Heart left ventricle (tissue), 16 donors: ENCODE measurements at places on chromosomes 6 and 20. TPM values are rescaled to one million over a fixed set of nuclear protein-coding genes. Genes with fewer than 3 reads are reported as not detected.

DNA sequence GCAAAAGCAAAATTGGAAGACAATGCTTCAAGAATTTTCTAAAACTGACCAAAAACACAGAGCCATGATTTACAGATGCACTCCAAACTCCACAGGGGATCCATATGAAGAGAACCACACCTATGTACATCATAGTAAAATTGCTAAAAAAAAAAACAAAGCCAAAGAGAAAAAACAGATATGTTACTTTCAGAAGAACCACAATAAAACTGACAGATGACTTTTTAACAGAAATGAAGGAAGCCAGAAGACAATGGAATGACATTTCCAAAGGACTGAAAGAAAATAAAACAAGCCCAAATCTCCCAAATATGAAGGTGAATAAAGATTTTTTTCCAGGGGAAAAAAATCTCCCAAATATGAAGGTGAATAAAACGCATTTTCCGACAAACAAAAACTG, 17.5 kb downstream of the TRERF1 start:
- no peak for DNase-seq

GRCh38 chr20:4289875-4290274, 274.5 kb upstream of the RNF24 start:
- DNase-seq = no peak

DNA sequence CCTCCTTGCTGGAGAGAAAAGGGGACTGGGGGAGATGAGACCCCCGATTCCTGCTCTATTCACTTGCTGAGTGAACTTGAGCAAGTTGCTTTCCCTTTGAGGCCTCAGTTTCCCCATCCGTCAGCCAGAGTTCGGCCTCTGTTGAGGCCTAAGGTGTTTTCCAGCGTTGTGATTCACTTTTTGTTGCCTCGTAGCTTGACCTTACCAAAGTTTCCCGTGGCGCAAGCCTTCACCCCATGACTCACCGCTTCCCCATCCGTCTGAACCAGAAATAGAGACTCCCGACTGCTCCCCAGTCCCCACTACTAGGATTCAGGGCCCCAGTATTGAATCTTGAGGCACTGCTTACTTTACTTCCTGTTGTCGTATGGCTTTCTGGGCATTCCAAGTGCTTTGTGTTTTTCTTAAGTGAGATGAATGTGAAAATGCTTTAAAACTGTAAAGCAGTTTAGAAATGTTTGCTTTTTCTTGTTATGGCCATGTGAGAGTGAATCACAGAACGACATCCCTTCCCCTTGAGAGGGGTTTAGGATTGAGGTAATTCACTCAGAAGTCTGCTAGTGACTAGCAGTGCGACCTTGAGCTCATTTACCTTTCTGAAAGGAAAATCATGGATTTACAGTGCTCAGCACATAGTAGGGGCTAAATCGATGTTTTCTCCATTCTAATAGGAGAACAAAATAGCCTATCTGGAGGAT, 1.2 kb downstream of the CHMP4B start:
- no peak for DNase-seq

The WFDC5 gene
- not detected for polyA plus RNA-seq

- no peak for DNase-seq
Observed at GRCh38 chr6:100257793-100258395, 206.8 kb downstream of the SIM1 start.

DNA sequence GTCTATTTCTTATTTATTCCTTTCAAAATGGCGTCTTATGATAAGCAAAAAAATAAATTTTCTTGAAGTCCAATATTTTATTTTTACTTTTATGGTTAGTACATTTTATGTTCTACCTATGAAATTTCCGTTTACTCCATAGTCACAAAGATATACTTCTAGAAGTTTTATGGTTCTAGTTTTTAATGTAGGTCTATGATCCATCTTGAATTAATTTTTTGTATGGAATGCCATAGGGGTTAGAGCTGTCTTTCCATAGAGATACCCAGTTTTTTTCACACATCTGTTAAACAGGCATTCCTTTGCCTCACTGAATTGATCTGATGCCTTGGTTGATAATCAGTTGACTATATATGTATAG, 24.9 kb upstream of the ASIP start:
- no peak for DNase-seq

The CPNE5 gene
- 4.0 TPM for polyA plus RNA-seq

- no peak for DNase-seq
Observed at GRCh38 chr6:125083684-125083990, 69.9 kb upstream of the TPD52L1 start.

DNA sequence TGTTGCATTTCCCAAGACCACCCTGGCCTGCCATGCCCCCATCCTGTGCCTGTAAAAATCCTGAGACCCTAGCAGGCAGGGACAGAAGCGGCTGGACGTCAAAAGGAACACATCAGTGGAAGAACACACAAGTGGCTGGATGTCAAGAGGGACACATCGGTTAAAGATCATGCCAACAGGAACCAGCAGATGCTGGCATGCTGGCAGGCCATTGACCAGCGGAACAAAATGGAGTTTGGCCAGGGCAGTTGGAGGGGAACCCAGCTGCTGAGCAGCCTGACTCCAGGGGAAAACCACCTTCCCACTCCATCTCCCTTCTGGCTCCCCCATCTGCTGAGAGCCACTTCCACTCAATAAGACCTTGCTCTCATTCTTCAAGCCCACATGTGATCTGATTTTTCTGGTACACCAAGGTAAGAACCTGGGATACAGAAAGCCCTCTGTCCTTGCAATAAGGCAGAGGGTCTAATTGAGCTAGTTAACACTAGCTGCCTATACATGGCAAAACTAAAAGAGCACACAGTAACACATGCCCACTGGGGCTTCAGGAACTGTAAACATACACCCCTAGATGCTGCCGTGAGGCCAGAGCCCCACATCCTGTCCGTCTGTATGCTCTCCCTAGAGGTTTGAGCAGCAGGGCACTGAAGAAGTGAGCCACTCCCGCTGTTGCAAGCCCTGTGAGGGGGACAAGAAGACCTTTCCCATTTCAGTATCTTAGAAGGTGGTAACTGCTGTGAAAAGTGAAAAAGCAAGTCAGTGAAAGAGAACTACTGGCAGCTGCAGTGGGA, 4.2 kb upstream of the TSBP1 start:
- DNase-seq = no peak

GRCh38 chr6:48388044-48388443, 277.0 kb upstream of the PTCHD4 start:
- DNase-seq = no peak

DNA sequence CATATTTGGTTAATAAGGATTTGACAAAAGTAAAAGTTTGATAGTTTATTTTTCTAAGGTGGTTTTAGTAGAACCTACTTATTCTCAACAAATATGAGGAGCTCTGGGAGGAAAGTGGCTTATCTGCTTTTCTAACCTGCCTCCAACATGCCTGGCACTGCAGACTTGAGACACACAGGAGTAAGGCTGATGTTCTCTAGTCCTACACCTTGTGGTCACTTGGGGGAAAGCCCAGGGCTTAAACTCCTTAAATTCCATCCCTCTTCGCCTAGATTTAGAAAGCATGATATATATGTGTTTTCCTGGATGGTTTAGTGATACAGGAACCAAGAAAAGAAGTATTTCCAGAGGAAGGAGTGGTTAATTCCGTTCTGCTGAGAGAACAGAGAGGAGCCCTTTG, 39.9 kb upstream of the SAMD5 start:
- no peak for DNase-seq

DNA sequence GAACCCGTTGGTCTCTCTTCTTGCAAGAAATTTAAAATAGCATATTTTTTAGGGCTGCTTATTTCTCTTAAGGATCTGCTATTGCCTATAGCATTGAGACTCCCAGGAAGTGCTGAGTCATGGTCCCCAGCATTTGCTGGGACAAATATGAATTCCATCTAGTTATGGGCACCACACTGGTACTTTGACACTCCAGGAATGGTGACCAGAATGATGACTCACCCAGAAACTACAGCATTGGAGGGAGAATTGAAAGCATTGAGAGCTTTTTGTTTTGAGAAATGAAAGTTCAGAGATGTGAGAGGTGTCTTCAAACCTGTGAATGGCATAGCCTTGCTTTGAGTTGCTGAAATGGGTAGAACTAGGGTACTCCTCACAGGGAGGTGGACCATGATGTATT, 699.7 kb downstream of the DHX35 start:
- DNase-seq = no peak
